A172 (cell line): ENCODE measurements at places on chromosomes 5 and 9. TPM values are rescaled to one million over a fixed set of nuclear protein-coding genes. Genes with fewer than 3 reads are reported as not detected.

GRCh38 chr5:117794847-117795246 lies 1193.5 kb downstream of the DTWD2 start:
- DNase-seq = no peak

DNA sequence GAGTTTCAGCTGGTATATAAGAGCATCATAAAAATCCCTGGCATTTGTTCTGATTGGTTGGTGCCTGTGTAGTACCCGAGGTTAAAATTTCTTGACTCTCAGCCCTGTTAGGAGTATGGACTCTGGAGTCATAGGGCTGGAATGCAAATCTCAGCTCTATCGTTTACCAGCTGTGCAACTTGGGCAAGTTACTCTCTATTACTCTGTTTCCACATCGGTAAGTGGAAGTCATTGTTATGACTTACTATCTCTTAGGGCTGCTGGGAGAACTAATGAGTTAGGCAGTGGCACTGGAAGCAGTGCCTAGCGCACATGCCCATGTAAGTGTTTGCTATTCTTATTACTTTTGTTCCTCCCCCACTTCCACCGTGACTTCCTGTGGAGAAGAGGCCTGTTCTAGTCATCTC lies 141.6 kb downstream of the BOD1 start:
- peak; percentile 23 for DNase-seq

TMEM252 gene
- total RNA-seq = not detected in 2 replicates

CNTFR gene
- 0.69 TPM in 1 of 2 replicates, not detected in the other for total RNA-seq

GABBR2 gene
- total RNA-seq = 0.69 and 0.74 TPM in 2 replicates

DNA sequence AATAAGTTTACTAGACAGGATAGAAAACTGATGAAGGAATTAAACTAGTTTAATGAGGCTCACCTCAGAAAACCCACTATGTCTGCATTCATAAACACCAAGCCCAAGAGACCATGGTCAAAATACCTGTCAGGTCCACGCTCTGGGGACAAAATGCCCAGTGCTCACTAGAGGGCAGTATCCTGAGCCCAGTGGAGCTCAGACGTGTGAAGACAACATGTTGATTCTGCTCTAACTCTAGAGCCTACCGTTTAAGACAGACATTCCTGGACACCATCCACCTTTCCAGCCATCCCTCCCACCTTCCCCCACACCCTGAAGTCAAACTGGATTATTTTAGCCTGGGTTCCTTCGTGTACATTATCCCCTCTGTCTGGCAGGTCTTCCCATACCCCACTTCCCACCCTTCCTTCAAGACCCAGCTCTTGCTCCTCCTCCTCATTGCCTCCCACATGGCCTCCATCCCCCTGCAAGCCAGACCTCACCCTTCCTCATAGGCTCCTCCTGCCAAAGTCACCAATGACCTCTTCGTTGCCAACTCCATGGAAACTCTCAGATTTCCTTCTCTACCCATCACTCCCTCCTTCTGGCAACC lies 142.3 kb upstream of the FSTL4 start:
- DNase-seq = peak; percentile 32

PTGDS gene
- 1.6 TPM in 1 of 2 replicates, not detected in the other for total RNA-seq
